Activated naive CD8-positive, alpha-beta T cell treated with anti-CD3 and anti-CD28 coated beads for 36 hours (primary cell): ENCODE measurements at places on chromosomes 2 and 18. TPM values are rescaled to one million over a fixed set of nuclear protein-coding genes. Genes with fewer than 3 reads are reported as not detected.
A peak's percentile ranks its signal among the peaks of the same experiment; 100 is the strongest.

KLF7 gene
- total RNA-seq: 8.2 TPM

SLC14A1 gene
- total RNA-seq: 1.4 TPM

TSHZ1 gene
- total RNA-seq: 11.4 TPM

GRCh38 chr2:3177891-3178577 is 199.6 kb downstream of the EIPR1 start:
- no peak for DNase-seq

DNA sequence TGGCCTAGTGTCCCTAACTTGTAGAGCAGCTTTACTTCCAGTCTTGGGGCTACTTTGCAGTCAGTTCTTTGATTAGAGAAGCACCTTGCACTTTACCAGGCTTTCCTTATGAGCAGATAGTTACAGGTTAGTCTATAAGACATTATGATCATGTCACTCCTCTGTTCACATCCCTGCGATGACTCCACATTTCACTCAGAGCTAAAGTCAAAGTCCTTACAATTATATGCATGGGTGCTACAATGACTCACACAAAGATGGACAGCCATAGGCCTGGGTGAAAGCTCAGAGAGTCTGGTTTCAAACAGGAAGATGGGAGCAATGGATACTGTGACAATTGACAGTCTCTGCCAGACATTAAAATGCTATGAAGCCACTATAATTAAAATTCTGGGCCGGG is 27.1 kb upstream of the SSB start:
- DNase-seq: no peak

- DNase-seq: no peak
These were observed 640.6 kb downstream of the EPHA4 start for GRCh38 chr2:220931491-220931890.

- no peak for DNase-seq
These were observed 494.7 kb downstream of the BCL11A start for GRCh38 chr2:60058781-60059180.

GRCh38 chr2:222424276-222424728 is at the start of gene SGPP2:
SGPP2 (plus strand) TSS chr2:222424543; CDS start chr2:222424603, 60 bp downstream.
- DNase-seq: peak; percentile 21

DNA sequence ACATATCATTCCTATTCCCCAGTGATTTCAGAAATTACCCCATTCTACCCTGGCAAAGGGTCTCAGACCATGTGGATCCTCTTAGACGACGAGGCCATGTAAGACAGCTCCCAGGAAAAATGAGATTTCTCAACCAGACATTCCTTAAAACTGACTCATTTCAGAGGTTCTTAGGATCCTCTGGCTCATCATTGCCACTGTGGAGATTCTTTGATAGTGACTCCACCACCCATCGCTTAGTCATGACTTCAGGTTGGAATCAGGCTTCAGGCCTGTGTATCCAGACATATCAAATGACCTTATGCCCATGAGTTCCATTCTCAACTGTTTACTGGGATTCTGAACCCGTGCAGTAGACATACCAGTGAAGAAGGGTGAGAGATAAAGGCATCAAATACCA is 245.6 kb upstream of the TCF4 start:
- no peak for DNase-seq

DSC1 gene
- total RNA-seq: 1.1 TPM

DNA sequence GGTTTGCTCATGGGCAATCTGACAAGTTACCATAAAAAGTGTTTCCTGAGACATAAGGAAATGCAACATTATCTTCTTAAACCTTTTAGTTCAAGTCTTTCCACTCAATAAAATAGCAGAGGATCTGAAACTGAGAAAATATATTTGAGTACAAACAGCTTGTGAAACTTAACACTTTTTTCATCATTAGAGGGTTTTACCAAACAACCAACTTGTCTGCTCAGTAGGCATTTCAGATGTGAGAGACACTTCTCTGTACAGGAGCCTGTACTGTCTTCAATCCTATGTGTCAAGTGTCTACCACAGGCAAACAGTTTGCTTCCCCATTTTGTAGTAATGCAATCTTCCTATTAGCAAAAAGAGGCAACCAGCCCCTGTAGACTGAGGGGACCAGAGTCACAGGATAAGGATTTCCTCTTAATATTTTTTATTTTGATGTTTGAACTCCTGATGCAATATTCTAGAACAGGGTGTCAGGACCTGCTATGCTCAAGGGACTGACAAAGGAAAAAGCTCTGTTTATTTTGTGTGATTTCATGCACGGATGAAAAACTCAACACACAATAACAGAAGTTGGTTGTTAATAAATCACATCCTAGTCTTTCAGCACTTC is 159.1 kb upstream of the LHCGR start:
- no peak for DNase-seq

DNA sequence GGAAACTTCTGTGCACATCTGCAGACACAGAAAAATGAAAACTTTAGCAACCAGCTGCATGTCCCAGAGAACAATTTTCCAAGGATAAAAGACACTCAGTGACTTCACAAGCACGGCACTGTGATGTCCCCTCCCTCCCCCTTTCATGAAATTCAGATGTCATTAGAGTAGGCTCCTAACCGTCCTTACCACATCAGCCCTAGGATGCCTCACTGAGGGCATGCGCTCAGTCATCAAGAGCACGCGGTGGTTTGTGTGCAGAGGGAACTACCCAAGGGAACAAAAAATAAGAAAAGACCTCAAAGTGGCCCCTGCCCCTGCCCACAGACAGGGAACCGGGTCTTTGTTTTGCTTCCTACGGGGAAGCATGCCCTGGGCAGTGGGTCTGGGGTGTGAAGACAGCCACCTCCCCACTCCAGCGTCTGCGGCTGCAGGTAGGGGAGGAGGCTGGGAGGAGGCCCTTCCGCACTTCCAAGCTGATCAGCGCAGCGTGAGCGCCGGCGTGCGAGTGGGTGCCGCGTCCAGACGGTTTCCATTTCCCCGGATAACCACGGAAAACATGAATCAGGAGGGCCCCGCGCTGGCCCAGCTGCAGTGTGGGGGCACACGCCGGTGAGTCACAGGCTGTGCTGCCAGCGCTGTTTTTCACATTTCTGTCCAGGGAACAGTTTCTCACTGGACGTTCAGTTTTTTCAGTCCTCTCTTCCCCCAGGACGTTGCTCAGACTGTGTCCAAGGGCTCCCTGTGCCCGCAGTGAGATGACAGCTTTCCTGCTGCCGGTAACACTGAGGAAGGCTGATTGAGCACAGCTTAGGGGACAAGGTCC is 70.6 kb downstream of the COPS8 start:
- peak; percentile 82 for DNase-seq

DNA sequence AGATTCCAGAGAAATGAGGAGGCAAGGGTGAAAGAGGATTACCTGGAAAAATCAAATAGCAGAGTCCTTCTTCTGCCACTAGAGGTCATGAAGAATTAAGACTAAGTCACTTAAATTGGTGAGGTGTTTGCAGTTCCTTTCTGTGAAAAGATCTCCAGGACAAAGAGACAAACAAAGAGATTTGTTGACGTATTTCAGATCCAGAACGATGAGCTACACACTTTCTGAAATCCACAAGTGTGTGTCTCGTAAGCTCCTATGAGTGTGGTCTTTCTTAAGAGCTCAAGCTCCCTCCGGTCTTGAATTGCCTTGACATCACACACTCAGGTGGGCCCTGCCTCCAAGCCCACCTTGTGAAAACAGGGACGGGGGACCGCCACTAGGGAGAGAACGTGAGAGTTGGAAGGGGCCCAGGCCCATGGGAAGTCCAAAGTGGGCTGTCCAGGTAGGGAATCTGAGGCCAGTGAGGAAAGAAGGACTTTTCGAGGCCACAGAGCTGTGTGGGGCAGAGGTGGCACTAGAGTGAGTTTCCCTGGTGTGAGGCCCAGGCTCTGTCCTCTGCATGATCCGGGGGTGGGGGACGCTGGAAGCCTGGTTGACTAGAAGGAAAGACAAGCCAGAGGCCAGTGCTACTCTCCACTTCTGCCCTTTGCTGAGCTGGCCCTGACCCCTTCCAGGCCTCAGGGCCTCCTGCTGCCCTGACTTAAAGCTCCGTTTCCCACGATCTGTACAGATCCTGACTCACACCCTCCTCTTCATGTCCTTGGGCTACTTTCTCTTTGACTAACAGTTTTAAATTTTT is 168.1 kb upstream of the NCK2 start:
- DNase-seq: no peak

DNA sequence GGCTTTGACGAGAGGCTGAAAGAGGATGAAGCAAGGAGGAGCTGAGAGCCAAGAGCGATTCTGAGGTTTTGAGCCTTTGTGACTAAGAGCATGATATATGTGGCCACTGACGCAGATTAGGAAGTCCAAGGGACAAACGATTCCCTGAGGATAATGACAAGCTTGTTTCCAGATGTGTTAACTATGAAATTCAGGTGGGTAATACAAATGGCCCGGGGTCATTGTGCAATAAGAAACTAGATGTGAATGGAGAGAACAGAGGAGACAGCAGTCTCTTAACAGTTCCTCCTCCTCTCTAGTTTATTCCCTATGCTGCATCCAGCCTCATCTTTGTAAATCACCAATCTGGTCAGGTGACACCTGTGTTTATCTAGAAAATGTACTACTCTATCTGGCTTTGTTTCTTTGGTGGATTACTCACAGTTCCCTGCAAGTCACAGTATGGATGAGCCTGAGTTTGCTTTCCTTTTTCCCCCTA is 84.2 kb downstream of the SOCS6 start:
- no peak for DNase-seq

ALPG gene
- total RNA-seq: not detected

GRCh38 chr18:22639561-22639960 is 221.8 kb upstream of the CTAGE1 start:
- DNase-seq: no peak

GRCh38 chr2:173755798-173756197 is 209.4 kb downstream of the SP3 start:
- DNase-seq: no peak

- no peak for DNase-seq
These were observed 167.6 kb upstream of the TNP1 start for GRCh38 chr2:217027414-217027813.

DNA sequence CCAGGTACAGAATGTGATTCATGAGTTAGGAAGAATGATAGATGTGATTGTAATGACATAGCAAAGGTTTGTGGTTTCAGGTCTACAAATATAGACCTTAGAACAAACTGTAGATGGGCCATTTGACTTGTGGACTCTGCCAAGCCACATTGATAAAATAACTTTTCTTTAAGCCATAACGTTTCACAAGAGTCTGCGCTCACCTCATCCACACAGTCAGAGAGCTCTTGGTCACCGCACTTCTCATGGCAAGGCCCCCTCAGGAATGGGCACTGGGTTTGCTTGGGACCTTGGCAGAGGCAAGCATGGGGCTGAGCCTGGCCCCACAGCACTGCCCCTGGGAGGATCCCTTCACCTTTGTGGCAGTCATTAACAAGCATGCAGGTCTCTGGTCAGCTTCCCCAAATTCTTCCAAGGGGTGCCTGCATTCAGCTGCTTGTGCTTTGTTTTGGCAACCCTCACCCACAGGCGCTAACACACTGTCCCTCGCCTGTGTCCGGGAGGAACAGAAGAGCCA is 14.0 kb downstream of the ARMC9 start:
- DNase-seq: no peak

DNA sequence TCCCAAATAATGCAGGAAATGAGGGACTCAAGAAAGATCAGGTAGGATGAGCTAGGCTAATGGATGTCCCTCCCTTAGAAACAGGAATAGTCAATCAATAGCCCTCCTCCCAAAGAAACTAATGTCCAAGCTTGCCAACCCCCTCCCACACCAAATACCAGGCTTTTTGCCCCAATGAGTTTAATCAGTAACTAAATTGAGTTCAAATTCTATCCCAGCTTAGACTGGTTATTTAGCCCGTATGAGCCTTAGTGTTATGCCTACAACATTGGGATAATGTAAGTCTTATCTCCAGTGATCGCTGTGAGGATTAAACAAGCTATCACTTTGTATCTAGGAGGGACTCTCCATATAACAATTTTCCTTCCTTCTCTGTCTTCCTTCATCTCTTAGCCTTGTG is 310.7 kb downstream of the DPP10 start:
- no peak for DNase-seq

DNA sequence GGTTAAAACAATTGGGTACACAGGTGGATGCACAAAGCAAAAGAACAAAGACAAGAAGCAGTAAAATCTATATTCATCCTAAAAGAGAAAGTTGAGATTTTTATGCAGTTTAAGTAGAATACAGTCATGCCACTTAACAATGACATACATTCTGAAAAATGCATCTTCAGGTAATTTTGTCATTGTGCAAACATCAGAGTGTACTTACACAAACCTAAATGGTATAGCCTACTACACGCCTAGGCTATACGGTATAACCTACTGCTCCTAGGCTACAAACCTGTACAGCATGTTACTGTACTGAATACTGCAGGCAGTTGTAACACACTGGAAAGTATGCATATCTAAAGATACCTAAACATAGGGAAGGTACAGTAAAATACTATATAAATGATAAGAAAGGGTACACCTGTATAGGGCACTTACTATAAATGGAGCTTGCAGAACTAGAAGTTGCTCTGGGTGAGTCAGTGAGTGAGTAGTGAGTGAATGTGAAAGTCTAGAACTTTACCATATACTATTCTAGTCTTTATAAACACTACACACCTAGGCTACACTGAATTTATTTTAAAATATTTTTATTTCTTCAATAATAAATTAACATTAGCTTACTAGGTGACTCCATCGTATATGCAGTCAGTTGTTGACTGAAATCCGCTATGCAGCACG is 132.9 kb downstream of the BARD1 start:
- DNase-seq: no peak

DNA sequence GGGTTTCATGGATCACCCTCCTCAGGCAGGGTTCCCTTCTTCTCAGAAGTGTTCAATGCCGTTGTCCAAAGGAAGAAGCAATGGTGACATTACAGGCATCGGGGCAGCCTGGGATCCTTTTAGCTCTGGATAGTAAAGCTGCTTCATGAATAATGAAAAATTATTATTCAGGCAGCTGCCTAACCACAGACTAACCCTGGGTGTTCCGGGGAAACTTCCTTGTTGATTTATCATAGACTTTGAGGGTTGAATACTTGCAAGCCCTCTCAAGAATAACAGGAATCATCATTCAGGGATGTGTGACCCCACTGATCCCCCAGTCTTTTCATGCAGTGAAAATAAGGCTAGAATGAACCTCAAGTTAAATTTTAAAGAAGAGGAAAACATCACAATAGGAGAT is 419.4 kb downstream of the MEIS1 start:
- no peak for DNase-seq
